Activated T-cell treated with anti-CD3 and anti-CD28 coated beads, Interleukin-2, amount 50 U/mL, for 72 hours (primary cell): ENCODE measurements at places on chromosomes 6 and 20. TPM values are rescaled to one million over a fixed set of nuclear protein-coding genes. Genes with fewer than 3 reads are reported as not detected.

DNA sequence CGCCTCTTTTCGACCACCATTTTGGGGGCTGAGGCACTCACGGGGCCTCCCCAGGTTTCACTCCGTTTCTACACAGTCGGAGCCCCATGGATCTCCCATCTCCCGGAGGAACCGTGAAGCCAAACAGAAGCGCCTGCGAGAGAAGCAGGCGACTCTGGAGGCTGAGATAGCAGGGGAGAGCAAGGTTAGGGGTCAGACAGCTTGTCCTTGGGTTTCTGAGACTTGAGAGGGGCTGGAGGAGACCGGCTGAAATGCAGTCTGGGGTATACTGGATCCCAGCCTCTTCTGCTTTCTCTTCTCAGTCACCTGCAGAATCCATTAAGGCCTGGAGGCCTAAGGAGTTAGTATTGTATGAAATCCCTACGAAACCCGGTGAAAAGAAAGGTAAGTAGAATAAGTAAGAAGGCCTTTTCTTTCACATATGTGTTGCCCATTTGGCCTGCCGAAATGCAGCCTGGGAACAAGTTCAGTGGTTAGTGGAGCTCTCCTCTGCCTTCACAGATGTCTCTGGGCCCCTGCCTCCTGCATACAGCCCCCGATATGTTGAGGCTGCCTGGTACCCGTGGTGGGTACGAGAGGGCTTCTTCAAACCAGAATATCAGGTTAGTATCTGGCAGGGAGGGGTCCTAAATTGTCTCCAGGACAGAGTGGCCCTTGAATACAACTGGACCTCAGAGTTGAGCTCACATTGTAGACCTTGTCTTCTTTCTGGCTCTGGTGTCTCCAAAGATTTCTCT is 984 bp downstream of the VARS2 start:
- DNase-seq = no peak

DNA sequence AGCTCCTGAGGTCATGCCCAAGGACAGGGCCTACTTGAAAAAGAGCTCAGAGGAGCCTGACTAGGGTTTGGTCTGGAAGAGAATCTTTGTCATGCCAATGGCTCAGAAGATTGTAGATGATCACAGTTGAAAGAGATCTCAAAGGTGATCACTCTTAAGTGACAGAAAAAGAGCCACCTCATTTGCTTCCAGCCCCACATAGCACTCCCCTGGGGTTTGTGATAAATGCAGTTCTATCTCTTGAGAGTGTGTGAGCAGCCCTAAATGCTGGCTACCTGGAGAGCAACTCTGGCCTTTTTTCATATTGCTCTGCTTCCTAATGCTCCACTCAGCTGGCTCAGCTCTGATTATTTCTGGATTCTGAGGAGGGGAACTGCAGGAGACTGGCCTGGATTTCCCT is 39.3 kb downstream of the KLHL32 start:
- DNase-seq = no peak

GRCh38 chr6:95866732-95867131 is 149.0 kb upstream of the FUT9 start:
- DNase-seq = no peak

The CNR1 gene
- 0.37 TPM for total RNA-seq

The C6orf52 gene
- total RNA-seq = 2.7 TPM
